ENCODE measurements at places on chromosomes 11 and 22.
A peak's percentile ranks its signal among the peaks of the same experiment; 100 is the strongest.

GRCh38 chr22:46696229-46696518 lies 41.9 kb downstream of the CERK start:
- no peak for DNase-seq

DNA sequence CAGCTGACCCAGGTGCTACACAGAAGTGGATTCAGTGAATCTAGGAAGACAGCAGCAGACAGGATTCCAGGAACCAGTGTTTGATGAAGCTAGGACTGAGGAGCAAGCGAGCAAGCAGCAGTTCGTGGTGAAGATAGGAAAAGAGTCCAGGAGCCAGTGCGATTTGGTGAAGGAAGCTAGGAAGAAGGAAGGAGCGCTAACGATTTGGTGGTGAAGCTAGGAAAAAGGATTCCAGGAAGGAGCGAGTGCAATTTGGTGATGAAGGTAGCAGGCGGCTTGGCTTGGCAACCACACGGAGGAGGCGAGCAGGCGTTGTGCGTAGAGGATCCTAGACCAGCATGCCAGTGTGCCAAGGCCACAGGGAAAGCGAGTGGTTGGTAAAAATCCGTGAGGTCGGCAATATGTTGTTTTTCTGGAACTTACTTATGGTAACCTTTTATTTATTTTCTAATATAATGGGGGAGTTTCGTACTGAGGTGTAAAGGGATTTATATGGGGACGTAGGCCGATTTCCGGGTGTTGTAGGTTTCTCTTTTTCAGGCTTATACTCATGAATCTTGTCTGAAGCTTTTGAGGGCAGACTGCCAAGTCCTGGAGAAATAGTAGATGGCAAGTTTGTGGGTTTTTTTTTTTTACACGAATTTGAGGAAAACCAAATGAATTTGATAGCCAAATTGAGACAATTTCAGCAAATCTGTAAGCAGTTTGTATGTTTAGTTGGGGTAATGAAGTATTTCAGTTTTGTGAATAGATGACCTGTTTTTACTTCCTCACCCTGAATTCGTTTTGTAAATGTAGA lies 1.7 kb downstream of the MALAT1 start:
- peak; percentile 32 for DNase-seq

GRCh38 chr11:43760902-43761301 lies 80.4 kb downstream of the HSD17B12 start:
- DNase-seq: no peak

DNA sequence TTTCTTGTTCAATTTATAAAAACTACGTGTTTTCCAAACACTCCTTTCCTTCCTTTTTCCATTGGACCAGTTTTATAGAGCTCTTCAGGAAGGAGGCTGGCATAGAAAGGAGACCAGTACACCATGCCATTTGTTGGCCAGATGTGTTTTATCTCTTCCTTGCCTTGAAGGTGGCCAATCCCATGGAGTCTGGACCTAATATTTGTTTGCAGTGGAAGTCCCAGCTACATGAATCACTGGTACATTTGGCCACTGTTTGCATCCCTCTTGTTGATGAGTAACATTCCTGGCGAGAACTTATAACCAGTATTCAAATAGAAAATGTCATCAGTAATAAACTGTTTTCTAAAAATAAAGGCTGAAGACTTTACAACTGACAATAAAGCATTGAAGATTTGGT lies 110.2 kb downstream of the ANO3 start:
- peak; percentile 1 for DNase-seq

- DNase-seq: no peak
Observed at GRCh38 chr11:121131656-121132055, 30.6 kb downstream of the TECTA start.

GRCh38 chr22:41479671-41480396 lies 10.9 kb downstream of the ACO2 start:
- DNase-seq: peak; percentile 50
